AG10803 (cell line): ENCODE measurements at places on chromosomes 12 and 14.
A peak's percentile ranks its signal among the peaks of the same experiment; 100 is the strongest.

DNA sequence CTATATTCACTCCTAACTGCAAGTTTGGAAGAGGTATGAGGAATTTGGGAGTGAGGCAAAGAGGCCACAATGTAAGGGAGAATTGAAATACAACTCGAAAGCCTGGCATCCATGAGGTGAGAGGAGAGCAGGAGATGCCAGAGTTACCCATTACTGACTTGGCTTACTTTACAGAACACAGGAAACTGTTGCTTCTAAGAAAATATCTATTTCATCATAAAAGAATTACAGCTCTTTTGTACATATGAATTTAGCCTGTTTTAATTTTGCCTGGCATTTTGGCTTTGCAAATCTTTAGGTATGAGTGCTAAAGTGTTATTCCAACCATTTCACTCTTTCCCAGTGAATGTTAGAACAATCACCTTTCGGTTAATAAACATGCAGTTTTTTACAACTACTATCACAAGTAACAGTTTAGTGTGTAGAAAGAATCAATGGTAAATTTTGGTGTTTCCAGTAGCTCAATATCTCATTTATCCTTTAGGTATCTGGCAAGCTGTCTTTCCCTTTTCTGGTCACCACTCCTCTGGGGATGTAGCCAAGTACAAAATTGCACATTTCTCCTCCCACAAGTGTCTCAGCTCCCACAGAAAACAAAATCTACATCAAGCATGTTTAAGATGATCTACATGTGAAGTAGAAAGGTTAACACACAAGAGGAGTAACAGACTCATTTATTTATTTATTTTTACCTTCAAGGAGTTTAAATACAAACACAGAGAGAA lies 196.6 kb upstream of the DCN start:
- DNase-seq, result peak; percentile 31

GRCh38 chr14:67510121-67510520 lies 21.6 kb upstream of the TMEM229B start:
- DNase-seq, result peak; percentile 58

- DNase-seq, result no peak
Measured at GRCh38 chr14:53640695-53641094, 315.9 kb downstream of the BMP4 start.

DNA sequence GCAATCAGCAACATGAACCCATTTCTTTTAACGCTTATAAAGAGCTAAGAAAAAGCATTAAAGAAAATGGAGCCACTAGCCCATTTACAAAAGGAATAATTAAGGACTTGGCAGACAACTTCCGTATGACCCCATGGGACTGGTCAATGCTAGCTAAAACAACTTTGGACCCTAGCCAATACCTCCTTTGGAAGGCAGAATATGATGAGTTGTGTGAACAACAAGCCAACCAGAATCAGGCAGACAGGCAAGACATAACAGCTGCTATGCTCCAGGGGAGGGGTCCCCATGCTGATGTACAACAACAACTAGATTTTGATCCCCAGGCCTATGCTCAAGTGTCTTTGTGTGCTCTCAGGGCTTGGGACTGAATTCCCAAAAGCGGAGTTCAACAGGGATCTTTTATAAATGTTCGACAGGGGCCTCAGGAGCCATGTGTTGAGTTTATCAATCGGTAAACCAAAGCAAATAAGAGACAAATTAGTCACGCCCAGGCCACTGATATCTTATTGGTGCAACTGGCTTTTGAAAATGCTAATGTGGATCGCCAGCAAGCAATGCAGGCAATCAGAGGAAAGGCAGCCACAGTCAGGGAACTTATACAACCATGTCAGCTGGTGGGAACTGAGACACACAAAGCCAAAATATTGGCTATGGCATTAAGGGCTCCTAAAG lies 254.4 kb upstream of the DIO2 start:
- no peak for DNase-seq

- peak; percentile 89 for DNase-seq
Measured at GRCh38 chr12:3117591-3118015, 40.4 kb downstream of the TSPAN9 start.

GRCh38 chr12:45216230-45216982 lies 511 bp downstream of the ANO6 start:
- peak; percentile 42 for DNase-seq

GRCh38 chr14:61477712-61478462 lies 156.5 kb downstream of the PRKCH start:
- DNase-seq, result peak; percentile 52

GRCh38 chr12:132948146-132949066 lies 7.7 kb downstream of the ZNF605 start:
- DNase-seq, result no peak

DNA sequence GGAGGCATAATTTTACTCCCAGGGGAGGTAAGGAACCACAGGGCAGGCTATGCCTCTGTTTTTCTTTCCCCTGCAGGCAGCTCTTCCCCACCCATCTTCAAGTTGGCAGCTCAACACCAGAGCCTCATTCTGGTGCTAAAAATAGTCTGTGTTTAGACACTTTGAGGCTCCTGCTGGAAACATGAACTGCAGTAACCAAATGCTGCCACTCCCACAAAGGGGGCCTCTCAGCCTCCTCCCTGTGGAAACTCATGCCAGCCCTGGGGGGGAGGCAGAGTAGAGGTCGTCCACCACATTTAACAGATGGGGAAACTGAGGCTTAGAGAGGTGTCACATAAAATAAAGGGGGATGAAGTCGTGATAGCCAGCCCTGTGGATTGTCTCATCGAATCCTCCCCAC lies 61.4 kb downstream of the WSCD2 start:
- no peak for DNase-seq

GRCh38 chr12:74900232-74900631 lies 309.4 kb downstream of the KCNC2 start:
- no peak for DNase-seq

GRCh38 chr14:28774764-28775735 lies 8.5 kb downstream of the FOXG1 start:
- no peak for DNase-seq

DNA sequence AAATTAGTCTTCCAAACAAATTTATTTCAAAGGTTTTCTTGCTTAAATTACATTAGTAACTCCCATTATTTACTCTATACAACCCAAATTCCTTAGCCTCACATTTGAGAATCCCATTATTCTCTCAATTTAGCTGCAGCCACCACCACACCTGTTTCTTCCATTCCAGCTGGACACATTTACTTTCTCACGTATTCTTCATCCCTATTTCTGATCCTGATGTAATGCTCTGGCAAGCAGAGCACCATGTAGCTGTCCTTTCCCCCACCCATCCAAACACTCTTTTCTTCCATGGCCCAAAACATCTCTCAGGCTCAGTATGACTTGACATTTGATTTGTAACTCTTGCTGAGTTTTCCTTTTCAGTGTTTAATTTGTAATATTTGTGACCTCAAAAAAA lies 240.2 kb upstream of the CLEC14A start:
- DNase-seq, result no peak

DNA sequence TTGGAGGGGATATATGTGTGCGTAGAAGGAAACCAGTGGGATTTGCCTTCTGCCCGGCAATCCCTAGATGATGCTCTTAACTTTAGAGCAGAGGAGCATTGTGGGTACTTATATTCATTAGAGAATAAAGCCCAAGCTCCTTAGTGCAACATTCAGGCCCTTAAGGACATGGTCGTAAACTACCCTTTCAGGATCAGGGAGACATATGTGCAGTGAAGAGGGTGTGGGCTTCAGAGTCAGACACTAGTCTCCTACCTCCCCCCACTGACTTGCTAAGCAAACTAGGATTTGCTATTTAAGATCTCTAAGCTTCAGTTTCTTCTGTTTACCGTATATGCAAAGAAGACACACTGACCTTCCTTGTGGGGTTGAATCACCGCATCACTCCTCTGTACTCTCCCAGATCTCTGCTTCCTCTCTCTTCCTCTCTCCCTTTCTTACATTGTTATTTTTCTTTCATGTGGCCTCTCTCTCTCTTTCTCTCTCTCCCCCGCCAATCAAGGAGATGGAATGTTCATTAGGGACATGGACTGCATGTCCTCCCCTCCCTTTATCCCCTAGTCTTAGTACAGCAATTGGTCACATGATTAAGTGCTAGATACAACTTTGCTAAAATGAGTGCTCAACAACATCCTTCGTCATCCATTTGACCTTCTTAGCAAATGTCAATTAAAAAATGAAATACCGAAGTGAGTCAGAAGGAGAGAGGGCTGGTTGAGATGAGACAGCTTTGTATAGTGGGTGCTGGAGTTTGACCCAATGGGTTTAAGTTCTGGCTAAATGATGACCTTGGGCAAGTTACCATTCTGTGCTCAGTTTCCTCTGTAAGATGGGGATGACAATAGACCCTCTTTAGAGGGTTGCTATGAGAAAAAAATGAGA lies 91.7 kb downstream of the TMX1 start:
- no peak for DNase-seq

DNA sequence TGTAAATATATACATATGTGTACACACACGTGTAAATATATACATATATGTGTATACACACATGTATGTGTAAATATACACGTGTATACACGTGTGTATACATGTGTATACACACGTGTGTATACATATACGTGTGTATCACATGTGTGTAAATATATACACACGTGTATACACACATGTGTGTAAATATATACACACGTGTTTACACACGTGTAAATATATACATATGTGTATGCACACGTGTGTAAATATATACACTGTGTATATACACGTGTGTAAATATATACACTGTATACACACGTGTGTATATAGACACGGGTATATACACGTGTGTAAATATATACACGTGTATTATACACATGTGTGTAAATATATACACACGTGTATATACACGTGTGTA lies 71.7 kb downstream of the RPAP3 start:
- no peak for DNase-seq

DNA sequence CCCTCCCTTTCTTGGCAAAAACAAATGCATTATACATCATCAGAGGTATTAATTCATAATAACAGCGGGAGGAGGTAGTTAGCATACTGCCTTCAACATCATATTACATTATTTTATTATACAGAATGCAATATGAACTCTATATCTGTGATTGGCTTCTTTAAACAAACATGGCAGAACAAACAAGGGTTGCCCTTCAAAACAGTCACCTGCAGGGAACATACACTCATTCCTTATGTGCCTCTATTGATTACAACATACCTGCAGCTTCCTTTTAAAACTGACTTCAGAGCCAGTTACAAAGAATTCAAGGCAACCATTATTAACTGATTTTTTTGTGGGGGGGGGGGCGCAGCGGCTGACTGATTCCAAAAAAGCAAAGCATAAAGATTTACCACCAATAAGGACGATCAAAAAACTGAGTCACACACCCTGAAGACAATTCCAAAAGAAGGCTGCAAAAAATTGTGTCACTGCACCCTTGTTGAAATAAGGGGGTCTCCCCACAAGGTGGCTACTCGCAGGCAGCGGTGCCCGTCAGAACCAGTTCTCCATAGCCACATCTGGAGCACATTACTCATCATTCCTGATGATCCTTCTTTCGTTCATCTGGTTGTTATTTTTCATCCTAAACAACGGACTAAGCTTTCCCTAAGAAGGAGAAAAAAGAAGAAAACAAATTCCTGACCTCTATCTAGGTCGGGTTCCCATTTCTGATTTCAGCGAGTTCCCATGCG lies 51.8 kb downstream of the SMUG1 start:
- peak; percentile 76 for DNase-seq

DNA sequence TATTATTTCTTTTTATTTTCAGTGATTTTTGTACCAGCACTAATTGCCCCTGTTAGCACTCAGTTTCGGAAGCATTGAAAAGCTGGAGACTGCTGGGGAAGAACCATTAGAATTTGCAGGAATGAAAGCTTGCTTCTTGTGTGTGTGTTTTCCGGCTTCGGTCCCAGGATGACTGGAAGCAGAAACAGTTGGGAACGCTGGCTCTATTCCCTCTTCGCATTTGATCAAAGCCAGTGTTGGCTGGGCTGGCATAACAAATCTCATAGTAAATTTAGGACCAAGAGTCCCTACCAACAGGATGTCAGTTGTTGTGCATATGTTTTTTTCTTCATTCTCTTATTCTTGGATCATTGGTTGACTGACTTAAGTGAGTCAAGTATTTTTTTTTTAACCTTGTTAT lies 53.6 kb upstream of the TRAF3 start:
- DNase-seq, result peak; percentile 8

DNA sequence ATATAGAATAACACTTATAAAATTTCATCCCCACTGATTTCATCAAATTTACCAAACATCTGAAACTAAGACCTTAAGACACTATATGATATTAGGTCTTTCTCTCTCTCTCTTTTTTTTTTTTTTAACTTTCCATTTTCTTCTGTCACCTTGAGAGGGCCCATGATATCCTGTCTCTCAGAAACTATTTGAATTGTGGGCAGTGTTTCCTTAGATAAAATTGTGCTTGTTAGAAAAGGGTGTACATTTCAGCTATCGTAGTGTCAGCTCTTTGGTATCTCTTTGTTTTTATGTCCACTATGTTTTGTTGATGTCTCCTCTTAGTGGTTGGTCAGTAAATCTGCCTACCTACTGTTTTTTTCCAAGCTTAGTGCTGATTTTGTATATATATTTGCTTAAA lies 23.8 kb downstream of the DNM1L start:
- no peak for DNase-seq

DNA sequence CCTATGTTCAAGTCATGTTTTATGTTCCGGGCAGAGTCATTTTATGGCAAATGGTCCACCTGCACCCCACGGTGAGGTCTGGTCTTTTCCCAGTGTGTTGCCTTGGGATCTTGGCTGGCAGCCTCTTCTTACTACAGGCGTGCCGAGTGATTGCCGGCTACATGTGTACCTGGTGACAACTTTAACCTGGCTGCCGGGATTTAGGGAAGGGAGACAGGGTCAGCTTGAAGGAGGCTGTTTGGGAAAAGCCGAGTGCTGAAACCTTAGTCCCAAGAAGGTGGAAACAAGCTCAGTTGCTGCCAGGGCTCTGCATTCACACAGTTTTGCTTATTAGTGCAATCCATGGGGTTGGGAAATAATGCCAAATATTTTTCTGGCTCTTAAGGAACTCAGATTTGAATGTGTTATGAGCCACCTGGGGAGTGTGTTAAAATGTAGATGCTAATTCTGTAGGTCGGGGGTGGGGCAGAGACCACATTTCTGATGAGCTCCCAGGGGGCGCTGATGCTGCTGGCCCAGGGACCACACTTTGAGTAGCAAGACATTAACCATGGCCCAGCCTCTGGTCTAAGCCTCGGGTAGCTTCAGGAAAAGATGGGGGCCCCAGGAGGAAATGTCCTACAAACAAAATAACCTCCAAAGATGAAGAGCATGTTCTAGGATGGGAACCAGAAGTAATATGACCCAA lies 179.6 kb downstream of the TBX5 start:
- no peak for DNase-seq

DNA sequence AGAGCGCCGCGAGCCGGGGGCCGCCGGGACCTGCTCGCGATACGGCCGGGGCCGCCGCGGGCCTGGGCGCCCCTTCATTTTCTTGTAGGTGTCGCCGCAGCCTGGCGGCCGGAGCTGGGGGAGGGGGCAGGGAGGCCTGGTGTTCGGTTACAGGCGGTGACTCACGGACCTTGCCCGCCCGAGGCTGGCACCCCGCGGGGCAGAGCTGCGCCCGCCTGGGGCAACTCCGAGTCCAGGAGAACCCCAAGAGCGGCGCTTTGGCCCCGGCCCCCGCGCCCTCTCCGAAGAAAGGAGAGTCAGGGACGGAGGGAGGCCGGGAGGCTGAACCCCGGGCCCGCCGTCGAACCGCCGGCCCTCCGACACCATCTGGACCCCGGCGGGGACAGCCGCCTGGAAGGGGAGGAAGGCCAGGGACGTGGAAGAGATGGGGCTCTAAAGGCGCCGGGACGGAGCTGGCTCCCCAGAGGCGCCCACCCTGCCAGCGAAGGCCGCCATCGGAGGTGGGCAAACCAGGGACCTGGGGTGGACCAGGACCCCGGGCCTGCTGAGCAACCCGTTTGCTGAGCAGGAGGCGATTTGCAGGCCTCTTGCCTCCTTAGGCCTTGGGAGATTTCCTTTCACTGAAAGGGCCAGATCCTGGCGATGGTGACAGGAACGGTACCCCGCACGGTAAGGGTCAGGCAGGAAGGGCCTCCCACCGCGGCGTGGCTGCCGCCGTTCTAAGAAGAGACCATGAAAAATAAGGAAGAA lies 843 bp upstream of the NUAK1 start:
- DNase-seq, result peak; percentile 85
